ENCODE measurements at places on chromosomes 5 and 9.

DNA sequence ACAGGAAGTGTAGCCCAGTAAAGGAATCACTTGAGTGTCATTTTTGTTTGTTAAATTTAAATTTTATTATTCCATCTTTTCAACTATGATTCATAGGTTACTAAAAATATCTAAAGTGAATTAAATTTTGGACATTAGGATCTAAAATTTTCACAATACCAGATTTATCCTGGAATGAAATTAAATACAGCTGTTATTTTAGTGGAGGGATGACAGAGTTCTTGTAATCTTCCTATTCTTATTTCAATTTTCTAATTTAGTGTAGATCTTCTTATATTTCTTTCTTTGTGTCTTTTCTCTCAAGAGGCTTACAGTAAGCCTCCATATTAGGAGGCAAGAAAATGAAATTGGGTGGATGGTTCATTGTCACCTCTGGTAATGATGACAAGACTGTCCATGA, 167.9 kb upstream of the TNC start:
- DNase-seq, result no peak

- no peak for DNase-seq
These were observed 3.4 kb downstream of the EPB41L4B start for GRCh38 chr9:109317311-109317978.

DNA sequence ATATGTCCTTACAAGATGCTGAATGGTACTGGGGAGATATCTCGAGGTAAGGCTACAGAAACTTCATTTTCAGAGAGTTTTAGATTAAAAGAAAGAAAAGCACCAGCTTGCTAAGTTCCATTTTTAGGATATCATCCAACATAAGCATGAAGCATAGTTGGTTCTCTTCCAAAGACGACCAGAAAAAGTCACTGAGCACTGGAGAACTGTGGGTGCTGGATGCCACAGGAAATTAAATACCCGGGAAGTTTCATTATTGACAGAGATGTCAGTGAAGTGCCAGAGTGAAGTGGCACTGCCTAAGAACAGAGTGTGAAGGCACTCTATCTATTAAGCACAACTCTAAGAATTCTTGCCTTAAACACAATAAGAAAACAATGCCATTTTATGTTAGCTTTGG, 76.8 kb downstream of the PIK3R1 start:
- no peak for DNase-seq

GRCh38 chr5:9069650-9070049, 476.2 kb downstream of the SEMA5A start:
- no peak for DNase-seq

DNA sequence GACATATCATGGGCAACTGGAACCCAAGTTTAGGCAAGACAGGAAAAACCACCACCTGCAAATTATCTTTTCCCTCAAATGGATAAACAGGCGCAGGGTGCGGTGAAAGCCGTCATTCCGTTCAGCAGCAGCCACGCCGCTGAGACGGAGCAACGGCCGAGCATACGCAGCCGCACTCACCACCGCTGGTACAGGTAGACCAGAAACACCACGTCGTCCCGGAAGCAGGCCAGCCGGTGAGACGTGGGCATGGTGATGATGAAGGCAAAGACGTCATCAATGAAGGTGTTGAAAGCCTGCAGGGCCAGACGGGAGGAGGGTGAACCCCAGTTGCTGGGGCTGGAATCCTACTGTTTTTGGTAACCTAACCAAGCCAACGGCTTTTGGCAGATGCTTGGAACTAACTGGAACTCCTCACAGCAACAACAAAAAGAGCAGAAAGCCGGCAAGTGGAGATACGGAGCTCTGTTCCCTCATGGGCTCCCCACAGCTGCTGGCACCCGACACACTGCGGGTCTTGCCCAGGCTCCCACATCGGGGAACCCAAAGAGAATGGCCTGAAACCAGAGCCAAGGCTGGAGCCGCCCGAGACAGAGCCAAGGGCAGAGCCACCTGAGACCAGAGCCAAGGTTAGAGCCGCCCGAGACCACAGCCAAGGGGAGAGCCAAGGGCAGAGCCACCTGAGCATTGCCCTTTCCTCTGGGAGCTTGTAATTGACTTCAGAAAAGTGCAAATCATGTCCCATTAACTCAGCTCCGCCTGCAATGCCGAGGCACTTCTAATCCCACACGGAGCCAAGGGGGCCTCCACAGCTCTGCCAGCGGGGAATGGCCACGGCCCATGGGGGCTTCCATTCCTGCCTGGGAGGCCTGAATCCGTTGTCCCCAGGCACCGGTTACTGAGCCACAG, 24.2 kb downstream of the CLPTM1L start:
- no peak for DNase-seq

DNA sequence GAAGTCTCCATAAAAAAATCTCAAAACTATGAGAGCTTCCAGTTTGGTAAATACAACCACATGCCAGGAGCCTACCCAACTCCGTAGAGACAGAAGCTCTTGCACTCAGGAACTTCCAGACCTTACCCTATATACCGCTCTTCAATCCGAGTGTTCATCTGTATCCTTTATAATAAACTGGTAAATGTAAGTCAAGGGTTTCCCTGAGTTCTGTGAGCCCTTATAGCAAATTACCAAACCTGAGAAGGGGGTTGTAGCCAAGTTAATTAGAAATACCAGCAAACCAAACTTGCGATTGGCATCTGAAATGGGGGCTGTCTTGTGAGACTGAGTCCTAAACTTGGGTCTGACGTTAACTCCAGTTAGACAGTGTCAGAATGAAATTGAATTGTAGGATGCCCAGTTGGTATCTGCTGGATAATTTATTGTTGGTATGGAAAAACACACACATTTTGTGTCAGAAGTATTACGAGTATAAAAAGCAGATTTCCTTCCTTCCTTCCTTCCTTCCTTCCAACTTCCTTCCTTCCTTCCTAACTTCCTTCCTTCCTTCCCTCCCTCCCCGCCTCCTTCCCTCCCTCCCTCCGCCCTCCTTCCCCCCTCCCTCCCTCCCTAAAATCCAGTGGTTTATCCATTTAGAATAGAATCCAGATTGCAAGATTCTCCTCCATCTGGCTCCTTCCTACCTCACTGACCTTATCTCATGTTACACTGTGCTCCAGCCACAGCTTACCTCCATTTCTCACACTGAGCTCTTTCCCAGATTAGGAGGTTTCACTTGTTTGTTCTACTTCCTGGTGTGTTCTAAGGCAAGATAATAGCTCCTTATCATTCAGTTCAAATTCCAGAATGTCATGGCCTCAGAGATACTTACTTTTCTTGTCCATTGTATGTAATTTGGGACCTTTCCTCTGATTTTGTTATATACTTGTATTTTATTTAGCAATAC, 196.7 kb downstream of the WDR70 start:
- no peak for DNase-seq

DNA sequence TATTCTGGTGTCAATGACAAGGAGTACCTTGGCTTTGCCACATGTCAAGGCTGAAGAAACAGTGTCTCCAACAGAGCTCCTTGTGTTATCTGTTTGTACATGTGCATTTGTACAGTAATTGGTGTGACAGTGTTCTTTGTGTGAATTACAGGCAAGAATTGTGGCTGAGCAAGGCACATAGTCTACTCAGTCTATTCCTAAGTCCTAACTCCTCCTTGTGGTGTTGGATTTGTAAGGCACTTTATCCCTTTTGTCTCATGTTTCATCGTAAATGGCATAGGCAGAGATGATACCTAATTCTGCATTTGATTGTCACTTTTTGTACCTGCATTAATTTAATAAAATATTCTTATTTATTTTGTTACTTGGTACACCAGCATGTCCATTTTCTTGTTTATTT, 19.8 kb downstream of the CD274 start:
- no peak for DNase-seq

DNA sequence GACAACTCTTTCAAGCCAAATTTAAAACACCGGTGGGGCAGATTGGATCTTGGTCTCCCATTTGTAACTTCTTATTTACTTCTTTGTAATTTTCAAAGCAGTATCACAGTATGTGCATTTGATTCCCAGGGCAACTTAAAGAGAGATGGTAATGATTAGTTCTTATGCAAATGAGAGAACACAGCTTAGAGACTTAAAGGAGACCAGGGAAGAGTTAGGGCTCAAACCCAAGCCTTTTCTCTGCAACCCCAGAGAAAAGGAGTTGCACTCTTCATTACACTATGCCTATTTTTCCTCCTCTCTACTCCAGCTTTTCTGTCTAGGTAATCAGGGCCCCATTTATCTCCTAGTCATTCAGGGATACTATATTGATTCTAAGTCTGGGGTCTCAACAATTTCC, 237.8 kb upstream of the NMUR2 start:
- DNase-seq, result no peak

DNA sequence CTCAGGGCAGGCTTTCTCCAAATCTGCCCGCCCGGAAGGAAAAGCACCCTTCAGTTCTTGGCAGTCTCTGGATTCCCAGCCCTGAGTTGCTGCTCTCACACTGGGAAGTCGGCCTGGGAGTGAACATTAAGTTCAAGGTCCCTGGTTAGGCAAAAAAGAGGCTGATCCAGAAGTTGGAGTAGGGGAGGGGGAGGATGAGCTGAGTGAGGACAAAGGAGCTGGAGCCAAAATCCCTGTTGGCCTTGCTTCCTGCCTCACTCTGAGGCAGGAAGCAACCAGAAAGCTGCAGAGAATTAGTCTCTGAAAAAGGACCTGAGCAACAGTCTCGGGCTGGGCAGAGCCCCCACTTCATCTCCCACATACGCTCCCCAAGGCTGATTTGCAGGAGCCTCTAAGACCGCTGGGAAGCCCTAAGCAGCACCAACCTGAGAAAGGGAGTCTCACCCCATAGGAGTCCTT, 15.0 kb upstream of the RPS14 start:
- no peak for DNase-seq

DNA sequence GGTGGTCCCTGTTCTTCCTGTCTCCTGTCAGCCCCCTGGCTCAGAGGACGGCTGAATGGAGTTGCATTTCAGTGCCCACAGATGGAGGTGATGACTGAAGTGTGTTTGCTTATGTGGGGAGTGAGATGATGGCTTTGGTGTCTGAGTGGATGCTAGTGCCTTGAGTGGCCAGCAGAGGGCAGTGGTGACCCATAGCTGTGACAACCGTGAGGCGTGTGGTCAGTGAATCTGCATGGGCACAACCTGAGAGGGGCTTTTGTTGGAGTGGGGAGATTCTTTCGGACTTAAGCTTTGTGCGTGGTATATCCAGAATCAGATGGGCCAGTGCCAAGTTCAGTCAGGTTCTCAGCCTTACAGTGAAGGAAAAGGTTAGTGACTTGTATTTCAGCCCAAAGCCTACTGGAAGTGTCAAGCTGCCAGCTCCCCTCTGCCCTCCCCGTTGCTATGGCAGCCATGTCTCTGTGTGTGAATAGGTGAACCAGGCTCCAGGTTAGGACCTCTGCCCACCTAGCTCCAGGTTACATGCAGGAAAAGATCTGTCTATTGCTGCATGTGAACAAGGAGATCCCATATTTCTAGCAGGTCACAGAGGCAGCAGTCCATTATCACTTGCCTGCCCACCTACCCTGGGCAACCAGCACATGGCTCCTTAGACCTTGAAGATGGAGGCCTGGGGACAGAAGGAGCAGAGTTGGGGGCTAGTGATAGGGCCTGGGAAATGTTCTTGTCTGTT, 14.7 kb upstream of the CXXC5 start:
- peak; percentile 76 for DNase-seq

- no peak for DNase-seq
These were observed 34.7 kb downstream of the DIRAS2 start for GRCh38 chr9:90607701-90608516.

- peak; percentile 78 for DNase-seq
These were observed 18.5 kb upstream of the ERMP1 start for GRCh38 chr9:5851445-5851844.

DNA sequence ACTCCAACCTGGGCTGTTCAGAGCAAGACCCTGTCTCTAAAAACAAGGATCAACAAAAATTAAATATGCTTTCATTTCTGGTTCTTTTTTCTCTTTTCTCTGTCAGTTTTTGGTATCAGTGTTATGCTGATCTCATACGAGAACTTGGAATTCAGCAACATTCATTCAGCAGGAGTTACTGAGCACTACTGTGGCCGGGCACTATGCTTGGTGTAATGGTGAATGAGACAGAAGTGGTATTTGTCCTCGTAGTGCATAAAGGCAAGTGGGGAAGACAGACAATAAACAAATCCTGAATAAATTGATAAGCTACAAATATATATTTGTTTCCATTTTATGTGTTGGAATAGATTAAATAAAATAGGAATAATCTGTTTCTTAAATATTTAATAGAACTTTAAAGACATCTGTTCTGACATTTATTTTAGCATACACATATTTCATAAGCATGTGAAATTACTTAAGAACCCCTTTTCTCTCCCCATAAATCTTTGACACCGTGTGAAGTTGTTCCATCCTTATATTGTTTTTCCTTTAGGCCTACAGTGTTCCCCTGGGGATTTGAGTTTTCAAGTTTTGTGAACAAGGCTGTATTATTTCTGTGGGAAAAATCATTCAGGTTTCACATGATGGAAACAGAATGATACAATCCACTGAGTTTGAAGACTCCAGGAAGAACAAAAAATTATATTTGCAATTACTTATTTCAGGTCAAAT, 24.6 kb downstream of the UBAP1 start:
- no peak for DNase-seq

DNA sequence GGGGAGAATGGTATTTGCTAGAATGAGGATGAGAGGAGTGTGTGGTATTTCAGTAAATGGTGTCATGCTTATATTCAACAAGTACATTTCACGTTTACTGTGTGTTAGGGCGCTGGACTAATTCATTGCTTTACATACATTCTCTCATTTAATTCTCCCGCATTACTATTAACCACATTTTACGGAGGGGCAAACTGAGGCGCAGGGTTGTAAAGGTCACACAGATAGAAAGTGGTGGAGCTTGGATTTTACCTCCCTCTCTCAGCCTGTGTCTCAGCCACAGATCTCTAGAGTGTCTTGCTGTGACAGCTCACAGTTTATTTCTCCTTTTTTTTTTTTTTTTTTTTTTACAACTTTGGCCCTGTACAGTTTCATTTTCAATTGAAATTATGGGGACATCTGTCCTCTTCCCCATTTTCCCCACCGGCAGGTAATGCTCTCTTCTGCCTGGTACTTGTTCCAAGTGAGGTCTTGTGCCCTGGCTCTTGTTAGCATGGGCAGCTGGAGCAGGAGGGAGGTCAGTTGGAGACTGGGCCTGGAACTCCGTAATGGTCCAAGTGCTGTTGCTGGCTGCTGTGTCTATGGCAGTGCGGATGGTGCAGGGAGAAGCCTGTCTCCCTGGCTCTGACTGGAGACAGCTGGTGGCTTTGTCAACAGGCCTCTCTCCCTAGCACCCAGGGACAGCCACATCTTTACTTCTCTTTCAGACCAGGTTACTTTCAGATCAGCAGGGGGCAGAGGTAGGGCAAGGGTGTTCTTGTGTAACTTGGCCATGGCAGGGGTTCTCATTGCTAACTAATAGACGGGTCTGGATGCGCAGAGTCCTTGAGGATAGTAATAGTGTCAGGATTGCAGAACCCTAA, 20.5 kb upstream of the NDST1 start:
- DNase-seq, result peak; percentile 51

DNA sequence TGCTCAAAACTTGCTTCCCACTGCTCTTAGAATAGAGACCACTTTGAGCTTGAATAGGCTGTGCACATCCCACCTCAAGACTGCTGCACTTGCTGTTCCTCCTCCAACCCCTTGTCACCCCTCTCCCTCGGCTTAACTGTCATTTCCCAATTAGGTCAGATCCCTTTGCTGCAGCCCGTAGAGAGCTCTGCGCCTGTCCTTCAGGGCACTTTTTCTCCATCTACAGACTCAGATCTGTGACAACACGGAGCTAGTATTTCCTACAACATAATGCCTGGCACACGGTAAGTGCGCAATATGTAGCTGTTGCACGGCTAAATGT, 485 bp upstream of the HABP4 start:
- DNase-seq, result no peak

- peak; percentile 41 for DNase-seq
These were observed 1.4 kb downstream of the RAPGEF1 start for GRCh38 chr9:131738293-131739132.

GRCh38 chr9:101858026-101858425, 119.6 kb upstream of the GRIN3A start:
- DNase-seq, result no peak
